ENCODE measurements at places on chromosomes 5 and 9.

- DNase-seq = no peak
Observed at GRCh38 chr5:171743436-171744076, 42.1 kb upstream of the SMIM23 start.

DNA sequence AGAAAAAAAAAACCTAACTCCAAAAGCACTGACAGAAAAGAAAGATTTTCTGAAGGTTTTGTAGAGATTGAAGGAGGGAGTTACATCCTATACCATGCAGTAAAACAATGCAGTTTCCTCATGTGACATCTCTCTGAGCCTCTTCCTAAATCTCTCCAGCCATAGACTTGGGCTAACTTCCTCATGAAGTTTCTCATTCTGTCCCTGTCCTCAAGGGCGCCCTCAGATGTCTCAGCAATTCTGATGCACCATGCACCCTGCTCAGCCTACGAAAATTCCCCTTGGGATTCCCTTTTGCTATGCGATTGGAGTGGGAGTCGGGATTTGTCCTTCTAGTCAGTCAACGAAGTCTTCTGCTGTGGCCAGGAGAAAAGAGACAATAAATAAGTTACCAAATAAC, 68.9 kb downstream of the FAT2 start:
- DNase-seq = no peak

DNA sequence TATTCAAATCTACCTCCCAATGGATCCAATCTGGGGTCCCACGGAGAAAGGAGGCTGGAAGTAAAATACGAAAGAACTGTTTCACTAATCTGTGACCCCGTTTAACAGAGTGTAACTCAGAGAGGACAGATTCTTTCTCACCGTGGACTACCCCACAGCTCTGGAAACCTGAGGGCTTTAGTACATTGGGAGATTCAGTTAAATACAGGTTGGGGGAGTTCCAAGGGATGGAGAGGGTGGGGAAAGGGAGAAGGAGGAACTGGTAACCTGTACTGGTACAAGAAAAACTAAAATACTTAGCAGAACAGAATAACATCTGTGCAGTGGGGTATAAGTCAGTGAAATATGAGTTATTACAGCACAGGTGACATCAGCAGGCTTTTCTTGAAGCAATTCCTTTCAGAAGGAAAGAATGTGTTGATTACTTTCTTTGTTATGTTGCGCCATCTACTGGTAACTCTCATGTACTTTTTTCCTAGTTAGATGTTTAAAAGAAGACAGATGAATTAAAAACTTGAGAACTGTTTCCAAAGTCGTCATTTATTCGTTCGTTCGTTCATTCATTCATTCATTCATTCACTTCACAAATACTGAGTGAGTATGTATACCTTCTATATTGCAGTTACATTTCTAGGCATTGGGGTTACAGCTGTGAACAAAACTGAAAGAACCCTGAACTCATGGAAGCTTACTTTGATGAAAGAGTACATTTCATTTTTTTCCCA, 30.0 kb upstream of the STOM start:
- DNase-seq = peak; percentile 81

DNA sequence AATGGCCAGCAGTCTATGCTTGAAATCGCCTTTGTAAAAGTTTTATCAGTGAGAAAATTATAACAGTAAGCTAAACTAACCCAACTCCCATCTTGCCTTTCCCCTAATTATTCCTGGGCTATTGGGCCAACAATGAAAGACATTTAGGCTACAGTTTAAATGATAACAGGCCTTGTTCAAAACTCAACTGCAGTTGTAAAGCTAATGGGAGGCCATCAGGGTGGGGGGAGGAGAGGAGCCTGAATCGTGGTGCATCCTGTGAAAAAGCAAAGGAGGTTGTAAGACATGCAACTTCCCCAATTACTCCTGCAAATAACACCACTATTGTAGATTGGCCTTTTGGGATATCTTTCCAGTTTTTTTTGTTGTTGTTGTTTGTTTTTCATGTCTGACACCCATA, 53.8 kb downstream of the ACTL7B start:
- DNase-seq = no peak

- DNase-seq = no peak
Observed at GRCh38 chr5:170397059-170397458, 7.9 kb upstream of the KCNMB1 start.

DNA sequence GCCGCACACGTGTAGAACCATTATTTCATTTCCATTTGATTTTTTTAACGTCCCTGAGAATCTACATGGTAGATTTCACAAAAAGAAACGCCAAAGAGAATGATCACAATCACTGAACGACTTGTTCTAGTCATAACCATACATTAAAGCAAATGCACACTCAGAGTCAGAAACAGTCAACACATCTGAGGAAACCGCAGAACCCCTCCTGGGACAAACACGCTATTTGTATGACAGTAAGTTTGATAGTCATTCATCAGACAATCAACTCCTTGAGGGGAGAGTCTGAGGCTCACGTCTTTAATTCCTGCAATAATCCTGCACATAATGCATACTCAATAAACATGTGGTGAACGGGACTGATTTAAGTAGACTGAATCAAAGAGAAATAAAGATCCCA, 129.2 kb downstream of the MED27 start:
- DNase-seq = no peak

DNA sequence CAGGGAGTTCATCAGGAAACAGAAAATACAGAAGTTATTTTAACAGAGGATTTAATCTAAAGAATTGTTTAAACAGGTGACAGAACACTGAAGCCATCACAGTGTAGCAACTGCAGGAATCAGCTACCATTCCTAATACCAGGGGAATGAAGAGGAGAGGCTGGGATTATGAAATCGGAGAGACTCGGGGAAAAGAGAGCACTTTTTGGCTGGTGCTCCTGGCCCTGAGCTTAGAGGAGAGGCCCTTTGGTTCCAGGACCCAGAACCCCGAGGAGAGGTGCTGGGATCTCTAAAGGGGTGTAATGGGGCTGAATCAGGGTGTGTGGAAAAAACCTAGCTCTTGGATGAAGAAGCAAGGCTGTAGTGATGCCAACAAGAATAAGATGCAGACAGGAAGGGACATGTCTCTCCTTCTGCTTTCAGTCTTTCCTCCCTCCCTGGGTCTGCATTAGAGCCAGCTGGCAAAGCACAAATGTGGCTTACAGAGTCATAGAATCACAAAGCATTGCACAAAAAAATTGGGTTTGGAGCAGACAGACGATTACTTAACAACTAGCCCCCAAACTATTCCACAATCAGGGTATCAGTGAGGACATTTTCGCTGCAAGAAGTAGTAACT, 11.6 kb upstream of the SFXN1 start:
- no peak for DNase-seq

GRCh38 chr5:127988146-127988760, 95.3 kb upstream of the SLC12A2 start:
- DNase-seq = peak; percentile 93

- DNase-seq = no peak
Observed at GRCh38 chr9:133119846-133120500, 1.1 kb downstream of the RALGDS start.

- DNase-seq = no peak
Observed at GRCh38 chr5:51384281-51384840, 1.1 kb downstream of the ISL1 start.

DNA sequence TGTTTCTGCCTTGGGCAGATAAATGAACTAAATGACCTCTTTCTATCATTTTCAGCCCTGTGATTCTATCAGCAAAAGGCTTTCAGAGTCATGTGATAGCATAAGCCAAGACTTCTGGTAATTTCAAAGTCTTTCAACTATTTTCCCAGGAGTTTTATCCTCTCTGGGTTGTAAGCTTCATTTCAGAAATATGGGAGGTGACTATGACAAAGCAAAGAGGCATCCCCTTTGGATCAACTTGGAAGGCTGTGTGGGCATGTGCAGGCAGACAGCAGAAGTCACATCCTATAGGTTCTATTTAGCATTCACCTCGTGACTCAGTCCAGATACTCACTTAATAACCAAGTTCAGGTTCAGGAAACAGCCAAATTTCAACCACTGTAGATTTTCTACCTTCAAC, 149.0 kb upstream of the FST start:
- DNase-seq = peak; percentile 56

DNA sequence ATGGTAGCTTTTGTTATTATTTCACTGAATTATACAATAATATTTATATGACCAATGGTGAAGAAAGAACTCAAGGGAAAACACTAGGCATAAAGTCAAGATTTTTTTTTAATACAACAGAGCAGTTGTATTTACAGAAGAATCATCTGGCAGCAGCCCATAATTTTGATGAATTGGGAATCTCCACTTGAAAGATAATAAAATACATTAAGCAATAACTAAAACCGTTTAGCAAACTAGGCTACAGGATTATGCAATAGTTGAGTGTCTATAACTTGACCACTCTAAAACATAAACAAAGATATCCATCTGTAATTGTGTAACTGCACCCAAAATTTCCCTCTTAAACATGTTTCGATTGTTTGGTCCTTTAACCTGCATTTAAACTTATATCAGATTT, 80.8 kb downstream of the SNCAIP start:
- DNase-seq = no peak

DNA sequence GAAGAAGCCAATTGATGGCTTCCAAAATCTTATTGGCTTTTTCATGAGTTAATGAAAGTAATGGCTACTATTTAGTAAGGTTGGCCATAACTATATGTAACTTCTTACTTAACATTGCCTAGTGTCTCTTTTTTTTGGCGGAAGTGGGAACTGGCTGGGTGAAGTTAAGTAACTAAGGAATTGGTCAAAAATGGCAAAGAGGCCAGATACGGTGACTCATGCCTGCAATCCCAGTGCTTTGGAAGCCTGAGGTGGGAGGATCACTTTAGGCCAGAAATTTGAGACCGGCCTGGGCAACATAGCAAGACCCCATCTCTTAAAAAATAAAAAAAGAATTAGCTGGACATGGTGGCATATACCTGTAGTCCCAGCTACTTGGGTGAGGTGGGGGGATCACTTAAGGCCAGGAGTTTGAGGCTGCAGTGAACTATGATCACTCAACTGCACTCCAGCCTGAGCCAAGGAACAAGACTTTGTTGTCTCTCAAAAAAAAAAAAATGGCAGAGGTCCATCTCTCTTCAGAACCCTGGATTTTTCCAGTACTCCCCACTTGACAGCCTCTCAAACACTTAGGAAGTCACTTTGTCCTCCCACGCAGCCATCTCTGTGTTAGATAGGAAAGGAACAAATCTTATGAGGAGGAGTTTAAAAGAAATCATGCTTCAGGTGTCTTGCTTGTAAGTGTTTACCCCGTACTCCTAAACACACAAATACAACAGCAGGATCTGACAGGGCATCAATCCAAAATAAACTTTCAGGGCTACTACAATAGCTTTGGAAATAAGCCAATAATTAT, 75.7 kb downstream of the TEK start:
- DNase-seq = peak; percentile 87

DNA sequence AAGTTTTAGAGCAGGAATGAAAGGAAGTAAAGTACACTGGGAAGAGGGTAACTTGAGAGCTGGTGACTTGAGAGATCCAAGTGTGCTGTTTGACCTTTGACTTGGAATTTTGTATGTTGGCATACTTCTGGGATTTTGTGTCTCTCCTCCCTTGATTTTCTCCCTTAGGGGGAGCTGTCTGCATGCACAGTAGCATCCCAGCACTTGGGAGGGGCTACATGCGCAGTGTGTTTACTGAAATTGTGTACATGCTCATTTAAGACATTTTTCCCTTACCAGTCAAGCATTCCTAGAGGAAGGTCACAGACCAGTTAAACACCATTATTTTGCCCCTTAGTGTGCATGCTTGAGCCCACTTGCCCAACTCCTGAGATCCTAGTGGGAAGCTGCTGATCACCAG, 120.1 kb downstream of the ZNF622 start:
- DNase-seq = no peak
